AML-193 (cell line): ENCODE measurements at places on chromosomes 3 and 15.

DNA sequence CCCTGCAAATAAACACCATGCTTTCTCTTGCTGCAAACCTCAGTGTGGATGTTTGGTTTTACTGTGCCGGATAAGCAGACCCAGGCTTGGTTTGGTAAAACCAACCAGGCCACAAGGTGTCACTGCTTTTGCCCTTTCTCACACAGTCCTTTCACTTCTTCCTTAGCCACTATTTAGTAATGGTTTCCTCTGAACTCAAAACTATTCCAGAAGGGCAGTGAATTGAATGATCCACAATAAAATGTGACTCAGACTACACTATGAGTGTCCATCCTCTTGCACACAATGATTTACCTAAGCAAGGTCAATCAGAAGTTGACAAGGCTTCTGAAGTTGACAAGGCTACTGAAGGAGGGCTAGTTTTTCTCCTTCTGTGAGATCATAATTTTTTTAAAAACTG is 552.4 kb upstream of the CCDC54 start:
- no peak for DNase-seq

GRCh38 chr3:37620071-37620635 is 241.5 kb upstream of the CTDSPL start:
- DNase-seq, result no peak

GRCh38 chr15:31328969-31329639 is 2.5 kb downstream of the KLF13 start:
- DNase-seq, result no peak

DNA sequence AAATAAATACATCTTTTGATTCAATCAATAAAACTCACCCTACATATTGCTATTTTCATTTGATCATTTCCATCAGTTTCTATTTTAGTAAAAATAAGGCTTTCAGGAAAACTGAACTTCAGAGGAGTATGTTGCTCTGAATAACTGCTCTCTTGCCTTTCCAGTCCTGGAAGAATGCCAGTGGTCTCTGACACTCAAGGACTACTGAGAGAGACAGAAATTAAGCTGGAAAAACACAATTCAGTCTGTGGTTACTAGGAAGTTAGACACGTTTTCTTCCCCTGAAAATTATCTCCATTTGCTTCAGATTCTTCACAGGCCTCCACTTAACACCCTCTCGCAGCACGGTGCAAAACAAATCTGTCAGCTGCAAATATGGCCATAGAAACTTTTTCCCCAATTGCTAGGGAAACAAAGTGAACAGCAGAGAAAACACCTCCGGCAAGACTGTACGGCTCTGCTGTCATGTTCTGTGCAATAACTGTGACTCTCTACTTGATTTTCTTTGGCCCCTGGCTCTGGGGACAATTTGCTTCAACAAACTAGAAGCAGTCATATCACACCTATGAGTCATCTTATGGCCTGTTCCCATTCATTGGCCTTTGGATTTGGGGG is 353.0 kb downstream of the MAGI1 start:
- DNase-seq, result no peak

GRCh38 chr3:170413291-170413690 is 5.4 kb upstream of the CLDN11 start:
- DNase-seq, result no peak

DNA sequence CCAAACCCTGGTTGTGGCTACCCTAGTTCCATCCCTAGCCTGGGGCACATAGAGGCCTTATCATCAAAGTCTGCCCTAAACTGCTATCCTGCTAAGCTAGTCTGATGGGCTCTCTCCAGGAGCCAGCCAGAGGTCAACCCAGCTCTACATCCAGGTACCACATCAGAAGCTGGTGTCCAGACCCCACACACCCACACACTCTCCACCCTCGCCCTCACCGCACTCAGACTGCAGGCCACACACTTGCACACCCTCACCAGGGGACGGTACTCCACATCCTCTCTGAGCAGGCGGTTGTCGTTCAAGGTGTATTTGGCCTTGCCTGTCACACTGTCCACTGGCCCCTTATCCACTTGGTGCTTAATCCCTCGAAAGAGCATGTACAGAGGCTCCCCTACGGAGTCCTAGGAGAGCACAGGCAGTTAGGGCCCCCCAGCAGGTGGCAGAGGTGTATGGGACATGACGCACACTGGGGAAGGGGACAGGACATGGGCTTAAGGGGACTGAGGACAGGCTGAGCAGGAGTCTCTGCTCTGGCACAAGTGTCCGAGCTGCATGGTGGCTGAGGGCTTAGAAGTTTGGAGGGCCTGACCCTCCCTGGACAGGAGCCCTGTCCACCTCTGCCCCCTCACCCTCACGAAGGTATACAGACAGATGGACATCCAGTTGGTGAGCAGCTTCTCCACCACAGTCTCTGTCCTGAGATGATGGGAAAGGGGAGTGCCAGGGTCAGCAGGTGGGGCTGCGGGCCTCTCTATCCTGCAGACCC is 18.1 kb downstream of the PLXNB1 start:
- no peak for DNase-seq

DNA sequence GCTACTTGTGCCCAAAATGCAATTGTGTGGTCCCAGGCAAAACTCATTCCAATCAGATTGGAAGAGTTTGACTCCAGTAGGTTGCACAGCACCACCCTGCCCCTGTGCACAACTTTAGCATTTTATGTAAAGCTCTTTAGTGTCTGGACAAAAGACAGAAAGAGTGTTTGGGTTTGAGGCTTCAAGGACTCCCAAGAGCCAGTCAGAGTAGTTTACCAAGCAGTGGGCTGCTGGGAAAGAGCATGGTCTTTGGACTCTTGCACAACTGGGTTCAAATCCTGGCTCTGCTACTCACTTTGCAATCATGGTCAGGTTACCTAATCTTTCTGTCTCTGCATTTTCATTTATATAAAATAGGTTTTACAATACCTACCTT is 75.8 kb upstream of the UMPS start:
- DNase-seq, result no peak

DNA sequence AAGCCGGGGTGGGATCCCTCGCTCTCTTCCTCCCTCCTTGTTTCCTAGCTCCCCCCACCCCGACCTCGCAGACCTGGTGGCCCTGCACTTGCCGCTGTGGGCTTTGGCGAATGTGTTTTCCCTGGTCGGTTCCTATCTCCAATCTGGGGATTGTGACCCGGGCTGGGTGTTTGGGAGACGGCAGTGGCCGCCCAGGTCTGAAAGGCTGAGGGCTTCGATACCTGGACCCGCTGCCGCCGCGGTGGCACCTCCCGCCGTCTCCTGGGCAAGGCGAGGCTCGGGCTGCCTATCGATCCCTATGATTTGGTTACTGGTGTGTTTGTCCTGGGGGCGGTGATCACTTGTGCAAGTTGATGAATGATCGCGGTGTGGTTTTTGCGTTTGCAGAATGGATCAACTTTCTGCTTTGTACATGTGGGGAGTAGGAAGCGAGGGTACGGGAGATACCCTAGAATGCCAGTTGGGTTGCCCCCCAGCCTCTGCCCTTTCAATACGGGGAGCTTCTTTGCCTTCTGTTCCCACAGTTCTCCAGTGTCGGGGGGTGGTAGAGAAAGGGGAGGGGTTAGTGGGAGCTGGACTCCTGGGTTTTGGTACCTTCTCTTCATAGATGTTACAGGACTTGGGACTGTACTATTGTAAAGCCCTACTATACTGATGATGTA is 3.0 kb downstream of the BBX start:
- no peak for DNase-seq

DNA sequence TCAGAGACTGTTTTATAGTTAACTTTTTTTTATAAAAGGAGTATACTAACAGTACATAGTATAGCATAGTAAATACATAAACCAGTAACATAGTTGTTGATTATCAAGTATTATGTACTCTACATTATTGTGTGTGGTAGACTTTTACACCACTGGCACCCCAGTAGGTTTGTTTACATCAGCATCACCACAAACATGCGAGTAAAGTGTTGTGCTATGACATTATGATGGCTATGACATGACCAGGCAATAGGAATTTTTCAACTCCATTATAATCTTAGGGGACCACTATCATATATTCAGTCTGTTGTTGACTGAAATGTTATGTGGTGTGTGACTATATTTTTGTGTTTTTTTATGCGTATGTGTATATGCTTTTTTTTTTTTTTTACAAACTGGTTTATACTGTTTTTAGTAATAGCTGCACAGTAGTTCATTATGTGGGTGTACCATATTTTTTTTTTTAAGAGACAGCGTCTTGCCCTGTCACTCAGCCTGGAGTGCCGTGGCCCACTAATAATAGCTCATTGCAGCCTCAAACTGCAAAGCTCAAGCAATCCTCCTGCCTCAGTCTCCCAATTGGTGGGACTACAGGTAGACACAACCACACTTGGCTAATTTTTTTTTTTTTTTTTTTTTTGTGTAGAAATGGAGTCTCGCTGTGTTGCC is 1.9 kb downstream of the CAPN7 start:
- no peak for DNase-seq

- no peak for DNase-seq
These were observed 365.6 kb downstream of the SV2B start for GRCh38 chr15:91465696-91466095.

DNA sequence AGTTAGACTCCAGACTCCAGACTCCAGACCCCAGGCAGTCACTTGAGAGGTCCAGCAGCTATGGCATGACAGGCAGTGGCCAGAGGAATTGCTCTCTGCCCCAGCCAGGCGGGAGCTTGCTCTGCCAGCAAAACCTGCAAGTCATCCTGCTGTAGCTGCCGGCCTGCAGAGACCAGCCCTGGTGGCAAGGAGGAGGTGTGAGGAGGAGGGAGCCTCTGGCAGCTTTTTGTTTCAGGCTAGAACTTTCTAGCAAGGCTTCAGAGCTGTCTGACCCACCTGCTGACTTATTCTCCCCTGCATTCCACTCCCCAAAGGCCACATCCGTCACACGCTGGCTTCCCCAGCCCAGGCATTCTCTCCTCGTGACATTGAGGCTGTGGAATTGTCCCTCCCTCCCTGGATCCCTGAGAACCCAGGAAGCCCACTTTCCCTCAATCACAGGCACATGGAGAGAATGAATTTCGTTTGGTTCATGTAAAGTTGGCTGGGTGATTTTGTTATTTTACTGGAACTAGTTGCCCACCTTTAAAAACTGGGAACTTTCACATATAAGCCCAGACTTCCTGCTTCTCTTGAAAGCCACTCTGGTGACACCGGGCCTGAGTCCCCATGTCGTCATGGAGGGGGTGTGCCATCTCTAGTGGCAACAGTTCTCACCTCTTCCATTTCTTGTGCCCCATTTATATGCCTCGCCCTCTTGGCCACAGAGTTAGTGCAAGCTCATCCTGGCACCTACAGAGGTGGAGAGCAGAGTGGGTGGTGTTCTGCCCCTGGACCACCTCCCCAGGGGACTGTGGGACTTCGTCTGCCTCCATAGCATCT is 82.7 kb downstream of the ABHD5 start:
- peak; percentile 87 for DNase-seq

- DNase-seq, result no peak
These were observed 29.6 kb downstream of the LRRC3B start for GRCh38 chr3:26652164-26652563.

GRCh38 chr3:14923476-14923875 is 23.9 kb upstream of the NR2C2 start:
- DNase-seq, result no peak

- DNase-seq, result no peak
These were observed 26.9 kb downstream of the STOML1 start for GRCh38 chr15:73965094-73965757.

DNA sequence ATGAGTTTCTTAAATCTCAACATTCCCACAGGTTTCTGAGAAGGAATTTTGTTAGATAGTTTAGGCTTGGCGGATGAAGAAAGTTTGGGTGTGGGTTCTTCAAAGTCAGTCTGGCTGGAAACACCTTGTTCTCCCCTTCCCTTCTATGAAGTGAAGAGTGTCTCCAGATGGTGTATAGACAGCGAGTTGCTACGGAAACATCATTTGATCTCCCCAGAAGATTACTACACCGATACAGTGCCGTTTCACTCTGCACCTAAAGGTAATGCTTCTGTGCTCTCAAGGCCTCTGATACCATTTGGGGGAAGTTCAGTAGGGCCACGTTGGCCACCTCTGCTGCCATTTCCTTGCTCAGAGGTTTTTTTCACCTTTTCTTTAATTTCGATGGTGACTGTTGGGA is 20.6 kb downstream of the DLEC1 start:
- no peak for DNase-seq

GRCh38 chr15:81966631-81967030 is 79.2 kb downstream of the MEX3B start:
- no peak for DNase-seq

DNA sequence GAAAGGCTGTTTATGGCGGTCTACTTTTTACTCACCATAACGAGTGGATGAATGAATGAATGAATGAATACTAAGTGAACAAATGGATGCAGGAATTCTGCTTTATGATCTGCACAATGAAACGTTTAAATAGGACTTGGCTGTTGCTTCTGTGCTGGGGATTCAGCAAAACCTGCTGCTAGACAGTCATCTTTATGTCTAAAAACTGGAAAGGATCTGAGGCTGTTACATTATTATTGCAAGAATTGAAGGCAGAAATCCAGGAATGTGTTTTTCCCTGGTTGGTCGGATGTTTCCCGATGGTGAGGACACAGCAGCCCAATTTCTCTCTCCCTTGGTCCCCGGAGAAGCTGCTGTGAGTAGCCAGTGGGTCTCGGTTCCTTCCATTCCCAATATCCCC is 94.2 kb downstream of the GABRG3 start:
- no peak for DNase-seq

DNA sequence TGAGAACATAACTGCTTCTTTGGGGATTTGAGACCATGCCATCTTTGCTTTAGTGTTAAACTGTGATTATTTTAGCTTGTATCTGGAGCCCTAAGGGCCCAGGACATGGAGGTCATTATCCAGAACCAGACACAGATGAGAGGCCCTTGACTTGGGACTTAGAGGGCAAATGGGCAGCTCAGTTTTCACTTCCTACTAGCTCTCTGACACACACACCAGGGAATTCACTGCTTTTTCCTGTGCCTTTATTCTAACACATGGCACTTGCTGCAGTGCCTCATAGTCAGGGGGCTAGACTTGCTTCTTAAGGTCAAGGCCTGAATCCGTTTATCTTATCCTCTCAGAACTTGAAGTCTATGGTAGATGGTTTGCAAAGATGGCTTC is 33.3 kb downstream of the AMOTL2 start:
- no peak for DNase-seq

DNA sequence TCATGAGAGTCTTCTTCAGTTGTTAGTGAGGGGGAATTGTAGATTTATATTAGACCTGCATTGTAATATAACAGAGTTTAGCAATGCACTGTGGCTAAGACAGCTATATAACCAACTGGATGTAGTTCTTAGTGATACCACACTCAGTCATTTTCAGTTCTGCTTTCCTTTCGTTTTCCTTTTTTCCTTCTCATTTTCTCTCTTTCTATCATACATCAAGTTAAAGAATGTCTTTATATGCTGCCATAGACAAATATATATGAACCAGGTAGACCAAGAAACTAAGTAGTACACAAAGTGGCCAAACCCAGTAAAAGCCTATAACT is 43.7 kb upstream of the CD47 start:
- DNase-seq, result peak; percentile 20

GRCh38 chr15:89575656-89576416 is 567 bp downstream of the TICRR start:
- DNase-seq, result no peak

- no peak for DNase-seq
These were observed 9.6 kb upstream of the CD276 start for GRCh38 chr15:73674587-73674986.

GRCh38 chr15:29888646-29889045 is 66.4 kb upstream of the TJP1 start:
- no peak for DNase-seq
